GDM1 (cell line): ENCODE measurements at places on chromosomes 1 and 21.

DNA sequence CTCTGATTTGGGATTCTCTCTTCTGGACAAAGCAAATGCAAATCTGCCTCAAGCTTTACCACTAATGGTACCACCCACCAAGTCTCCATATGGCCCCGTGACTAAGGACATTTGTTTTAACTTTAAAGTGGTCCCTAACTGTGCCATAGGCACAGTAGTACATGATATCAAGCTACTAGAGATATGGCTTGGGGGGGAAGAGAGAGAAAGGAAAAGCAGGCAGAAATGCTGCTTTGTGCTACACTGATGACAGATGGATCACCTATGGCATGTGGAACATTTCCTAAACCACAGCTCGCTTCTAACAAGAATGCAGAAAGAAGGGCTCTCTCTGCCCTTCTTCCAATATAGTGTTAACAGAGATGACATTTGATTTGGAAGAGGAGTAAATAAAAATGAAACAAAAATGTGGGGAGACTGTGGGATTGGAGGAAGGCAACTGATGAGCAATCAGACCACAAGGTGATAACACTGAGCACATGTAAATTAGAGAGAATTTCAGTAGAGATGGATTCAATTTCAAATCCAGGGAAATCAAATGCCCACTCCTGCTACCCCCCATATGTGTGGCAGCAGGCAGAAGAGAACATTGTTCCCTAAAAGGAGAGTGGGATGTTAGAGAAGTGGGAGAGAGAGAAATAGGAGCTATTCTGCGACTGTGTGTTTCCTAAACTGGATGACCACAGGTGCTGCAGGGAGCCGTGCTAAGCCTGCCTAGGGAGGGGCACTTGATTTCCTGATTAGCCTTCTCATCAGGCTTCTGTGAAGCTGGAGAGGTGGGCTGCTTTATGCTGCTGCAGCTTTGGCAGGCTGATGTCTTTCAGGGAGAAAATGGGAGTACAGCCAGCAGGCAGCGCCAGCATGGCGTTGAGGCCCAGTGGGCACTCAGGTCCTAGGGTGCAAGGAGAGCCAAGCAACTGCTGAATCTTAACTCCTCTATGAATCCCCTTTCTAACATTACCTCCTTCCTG, 75.3 kb downstream of the ZNF648 start:
- no peak for DNase-seq

- no peak for DNase-seq
Observed at GRCh38 chr1:108854221-108855019, 2.5 kb downstream of the AKNAD1 start.

DNA sequence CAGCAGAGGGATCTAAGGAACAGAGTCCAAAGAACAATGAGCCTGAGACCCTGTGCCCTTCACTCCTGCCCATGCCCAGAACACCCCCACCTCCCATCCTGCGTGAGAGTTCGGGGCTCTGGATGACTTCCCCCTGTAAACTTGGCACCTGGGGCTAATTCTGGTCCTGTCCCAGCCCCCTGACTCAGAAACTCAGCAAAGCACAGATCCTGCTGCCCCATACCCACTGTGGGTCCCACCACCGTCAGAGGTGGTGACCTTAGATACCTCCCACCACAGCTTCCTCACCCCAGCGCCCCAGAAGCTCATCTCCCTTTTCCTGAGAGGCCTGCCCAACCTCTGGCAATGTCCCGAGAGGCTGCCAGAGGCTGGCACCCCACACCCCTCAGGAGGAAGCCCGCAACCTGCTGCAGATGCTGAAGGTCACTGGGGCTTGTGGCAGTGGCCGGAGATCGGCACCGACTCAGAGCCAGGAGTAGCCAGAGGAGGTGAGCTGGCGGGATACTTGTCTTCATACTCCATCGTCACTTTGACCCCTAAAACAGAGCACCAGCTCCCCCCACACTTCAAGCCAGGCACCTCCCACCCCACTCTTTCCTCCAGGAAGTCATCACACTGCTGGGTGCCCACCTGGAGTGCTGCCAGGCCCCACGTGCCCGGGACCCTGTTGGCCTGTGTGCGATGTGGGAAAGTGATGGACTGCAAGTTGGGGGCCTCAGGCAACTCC, 111.6 kb upstream of the IFFO2 start:
- no peak for DNase-seq

DNA sequence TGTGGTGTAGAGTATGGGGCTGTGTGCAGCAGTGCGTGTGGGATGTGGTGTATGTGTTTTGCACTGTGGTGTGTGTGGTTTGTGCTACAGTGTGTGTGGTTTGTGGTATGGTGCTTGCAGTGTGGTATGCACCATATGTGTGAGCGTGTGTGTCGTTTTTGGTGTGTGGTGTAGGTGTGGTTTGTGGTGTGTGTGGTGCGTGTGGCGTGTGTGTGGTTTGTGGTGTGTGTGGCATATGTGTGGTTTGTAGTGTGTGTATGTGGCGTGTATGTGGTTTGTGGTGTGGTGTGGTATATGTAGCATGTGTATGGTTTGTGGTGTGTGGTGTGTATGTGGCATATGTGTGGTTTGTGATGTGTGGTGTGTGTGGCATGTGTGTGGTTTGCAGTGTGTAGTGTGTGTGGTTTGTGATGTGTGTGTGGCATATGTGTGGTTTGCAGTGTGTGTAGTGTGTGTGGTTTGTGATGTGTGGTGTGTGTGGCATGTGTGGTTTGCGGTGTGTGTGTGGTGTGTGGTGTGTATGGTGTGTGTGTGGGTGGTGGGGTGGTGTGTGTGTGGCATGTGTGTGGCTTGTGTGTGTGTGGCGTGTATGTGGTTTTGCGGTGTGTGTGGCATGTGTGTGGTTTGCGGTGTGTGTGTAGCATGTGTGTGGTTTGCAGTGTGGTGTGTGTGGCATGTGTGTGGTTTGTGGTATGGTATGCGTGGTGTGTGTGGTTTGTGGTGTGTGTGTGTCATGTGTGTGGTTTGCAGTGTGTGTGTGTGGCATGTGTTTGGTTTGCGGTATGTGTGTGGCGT, 53.5 kb upstream of the TRAPPC10 start:
- no peak for DNase-seq

DNA sequence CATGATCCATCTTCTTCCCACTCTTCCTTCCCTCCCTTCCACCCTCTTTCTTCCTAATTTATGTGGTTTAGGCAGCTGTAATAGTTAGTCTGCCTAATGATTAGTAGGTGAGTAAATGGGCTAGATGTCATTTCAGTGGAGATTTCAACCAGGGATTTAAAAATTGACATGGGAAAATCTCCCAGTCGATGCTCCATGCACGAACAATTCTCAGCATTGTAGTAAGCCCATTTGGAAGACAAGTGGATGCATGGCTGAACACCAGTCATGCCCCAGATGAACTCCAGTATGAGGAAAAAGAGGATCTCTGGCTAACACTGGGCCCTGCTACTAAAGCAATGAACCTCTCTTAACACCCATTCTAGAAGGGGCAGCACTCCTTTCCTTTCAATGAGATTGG, 25.3 kb downstream of the CHI3L2 start:
- DNase-seq, result no peak
